T-cell (primary cell): ENCODE measurements at places on chromosomes 16 and 17. TPM values are rescaled to one million over a fixed set of nuclear protein-coding genes. Genes with fewer than 3 reads are reported as not detected.

- DNase-seq, result no peak
- no peak overlapping the region for H3K4me3 ChIP-seq
- H3K36me3 ChIP-seq, result no peaks in the 10 kb centered on the region
- H3K27me3 ChIP-seq, result no peaks in the 10 kb centered on the region
Measured at GRCh38 chr17:73188011-73188410, 4.8 kb upstream of the COG1 start.

GRCh38 chr16:87948119-87948545 lies 3.1 kb upstream of the BANP start:
- no peaks in the 10 kb centered on the region for H3K27me3 ChIP-seq
- H3K36me3 ChIP-seq, result peaks cover 4% of the 10 kb centered on the region
- no peak overlapping the region for H3K27ac ChIP-seq
- no peak overlapping the region for H3K4me3 ChIP-seq

- no peak overlapping the region for H3K4me3 ChIP-seq
- DNase-seq, result no peak
- no peaks in the 10 kb centered on the region for H3K27me3 ChIP-seq
- no peak overlapping the region for H3K27ac ChIP-seq
Measured at GRCh38 chr17:52606590-52606989, 448.1 kb upstream of the CA10 start.

DNA sequence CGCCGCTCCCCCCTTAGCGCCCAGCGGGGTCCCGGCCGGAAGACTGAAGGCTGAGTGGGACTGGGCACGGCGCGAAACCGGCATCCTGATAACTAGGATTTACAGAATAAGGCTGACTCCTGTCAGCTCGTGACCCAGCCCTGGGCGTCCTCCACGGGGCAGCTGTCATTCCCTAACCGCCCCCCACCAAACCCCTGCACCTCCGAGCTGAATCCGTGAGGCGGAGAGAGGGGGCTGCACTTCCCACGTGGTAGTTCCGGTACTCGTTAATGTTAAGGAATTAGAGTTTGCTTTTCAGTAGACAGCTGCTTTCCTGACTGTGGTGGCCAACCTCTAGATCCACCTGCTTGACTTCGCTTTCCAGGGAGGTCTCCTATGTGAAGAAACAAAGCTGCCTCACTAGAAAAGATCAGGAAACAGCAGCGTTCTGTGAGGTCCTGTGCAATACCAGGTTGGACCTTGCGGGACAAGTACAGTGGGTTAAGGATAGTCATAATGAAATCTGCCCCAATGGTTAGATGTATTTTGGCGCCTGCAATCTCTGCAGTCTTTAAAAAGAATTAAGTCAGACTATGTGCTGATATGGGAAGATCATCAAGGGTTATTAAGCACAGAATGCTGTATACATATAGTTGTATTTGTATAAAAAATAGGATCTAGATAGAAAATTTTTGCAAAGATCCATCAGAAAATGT lies 1.1 kb upstream of the WBP2 start:
- peaks cover 40% of the 10 kb centered on the region for H3K4me1 ChIP-seq
- H3K36me3 ChIP-seq, result no peaks in the 10 kb centered on the region
- H3K27me3 ChIP-seq, result no peaks in the 10 kb centered on the region

GRCh38 chr17:17453088-17453487 lies 23.7 kb upstream of the MED9 start:
- peaks cover 20% of the 10 kb centered on the region for H3K27me3 ChIP-seq
- H3K4me3 ChIP-seq, result no peak overlapping the region
- H3K27ac ChIP-seq, result no peak overlapping the region
- no peaks in the 10 kb centered on the region for H3K4me1 ChIP-seq
- no peaks in the 10 kb centered on the region for H3K36me3 ChIP-seq
- no peak for DNase-seq

NPIPB8 gene
- total RNA-seq, result 0.76 TPM
